ENCODE measurements at places on chromosomes 12 and 14. TPM values are rescaled to one million over a fixed set of nuclear protein-coding genes. Genes with fewer than 3 reads are reported as not detected.

TAS2R42 gene
- not detected for total RNA-seq

GRCh38 chr14:50669441-50669986 is 1.4 kb upstream of the SAV1 start:
- no peak for DNase-seq

GRCh38 chr12:92438641-92439419 is 264.0 kb upstream of the PLEKHG7 start:
- DNase-seq = no peak

DNA sequence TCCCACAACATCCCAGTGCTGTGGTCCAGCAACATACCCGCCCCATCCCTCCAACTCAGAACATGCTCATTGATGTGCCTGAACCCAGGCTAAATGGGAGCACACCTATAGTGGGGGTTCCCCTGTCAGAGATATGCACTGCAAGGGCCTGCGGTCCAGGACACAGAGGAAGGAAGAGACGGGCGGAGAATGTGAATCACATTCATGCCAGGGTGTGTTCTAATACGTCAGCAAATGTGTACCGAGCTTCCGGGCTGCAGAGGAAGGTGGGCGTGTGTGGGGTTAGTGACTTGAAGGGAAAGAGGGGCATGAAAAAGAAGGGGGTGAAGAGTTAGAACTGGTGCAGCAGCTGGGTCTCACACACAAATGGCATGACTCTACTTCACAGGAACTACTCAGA is 83.7 kb downstream of the DPF3 start:
- DNase-seq = no peak

DNA sequence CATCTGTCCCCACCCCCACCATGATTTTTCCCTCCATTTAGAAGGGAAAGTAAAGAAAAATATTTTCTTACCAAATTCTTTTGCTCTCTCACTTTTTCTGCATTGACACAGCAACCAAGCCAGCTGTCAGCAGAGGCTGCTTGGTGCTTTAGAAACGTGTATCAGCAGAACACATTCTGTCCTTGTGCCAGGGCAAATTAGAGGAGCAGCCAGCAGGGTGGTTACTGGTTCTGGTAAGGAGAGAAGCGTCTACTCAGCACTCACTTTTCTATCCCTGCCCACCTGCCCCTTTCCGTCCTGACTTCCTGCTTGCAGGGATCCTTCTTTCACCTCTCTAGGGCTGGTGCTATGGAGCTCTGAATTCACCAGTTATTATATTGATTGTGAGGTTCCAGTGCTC is 327.5 kb upstream of the PDE3A start:
- no peak for DNase-seq
